NCI-H1694 treated with DMSO at 0.1 percent for 48 hours (cell line): ENCODE measurements at places on chromosomes 13 and 19.

- DNase-seq, result no peak
These were observed at the start of gene PPP1R12C for GRCh38 chr19:55116859-55117662. PPP1R12C (minus strand) TSS chr19:55117637; CDS start chr19:55117543, 94 bp downstream.

DNA sequence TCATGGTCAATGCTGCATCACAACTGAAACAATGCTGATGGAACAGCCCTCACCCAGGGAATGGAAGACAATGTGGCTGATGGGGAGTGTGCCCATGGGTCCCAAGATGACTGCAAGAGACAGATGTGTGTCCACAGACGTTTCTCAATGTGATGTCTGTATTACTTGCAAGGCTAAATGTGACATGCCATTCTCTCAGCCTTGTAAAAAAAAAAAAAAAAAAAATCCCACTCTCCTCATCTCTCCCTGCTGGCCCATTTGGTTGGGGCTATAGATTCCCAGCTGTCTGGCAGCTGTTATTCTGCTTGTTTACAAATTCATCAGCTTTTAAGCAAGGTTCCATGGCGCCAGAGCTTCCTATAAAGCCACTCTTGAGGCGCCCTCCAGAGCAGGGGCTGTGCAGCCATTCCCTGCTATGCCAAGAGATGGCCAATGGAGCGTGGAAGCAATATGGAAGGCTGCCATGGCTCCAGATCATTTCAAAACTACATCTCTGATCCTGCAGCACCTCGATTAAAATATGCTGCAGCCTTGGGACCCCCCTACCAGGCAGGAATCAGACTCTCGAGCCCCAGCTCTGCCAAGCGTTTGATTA, 294.8 kb downstream of the FOXO1 start:
- DNase-seq, result peak; percentile 97

- DNase-seq, result no peak
These were observed 9.5 kb upstream of the SUPT20H start for GRCh38 chr13:37068962-37069361.

DNA sequence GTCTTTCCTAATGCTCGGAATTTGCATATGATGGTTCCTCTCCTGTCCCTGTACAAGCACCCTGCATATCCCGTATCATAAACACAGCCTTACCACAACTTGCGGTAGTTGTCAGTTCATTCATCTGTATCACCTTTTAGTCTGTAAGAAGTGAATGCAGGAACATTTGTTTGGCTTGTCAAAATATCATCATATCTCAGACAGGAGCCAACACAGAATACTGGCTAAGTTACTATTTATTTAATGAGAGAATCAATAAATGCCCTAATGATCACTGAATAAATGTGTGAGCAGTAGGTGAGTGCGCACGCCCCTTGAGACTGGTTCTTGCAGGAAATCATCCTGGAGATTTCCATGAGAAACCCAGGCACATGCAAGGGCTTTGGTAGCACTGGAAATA, 182.8 kb downstream of the MYO16 start:
- no peak for DNase-seq

GRCh38 chr13:51158880-51159518, 47.9 kb upstream of the C13orf42 start:
- no peak for DNase-seq

DNA sequence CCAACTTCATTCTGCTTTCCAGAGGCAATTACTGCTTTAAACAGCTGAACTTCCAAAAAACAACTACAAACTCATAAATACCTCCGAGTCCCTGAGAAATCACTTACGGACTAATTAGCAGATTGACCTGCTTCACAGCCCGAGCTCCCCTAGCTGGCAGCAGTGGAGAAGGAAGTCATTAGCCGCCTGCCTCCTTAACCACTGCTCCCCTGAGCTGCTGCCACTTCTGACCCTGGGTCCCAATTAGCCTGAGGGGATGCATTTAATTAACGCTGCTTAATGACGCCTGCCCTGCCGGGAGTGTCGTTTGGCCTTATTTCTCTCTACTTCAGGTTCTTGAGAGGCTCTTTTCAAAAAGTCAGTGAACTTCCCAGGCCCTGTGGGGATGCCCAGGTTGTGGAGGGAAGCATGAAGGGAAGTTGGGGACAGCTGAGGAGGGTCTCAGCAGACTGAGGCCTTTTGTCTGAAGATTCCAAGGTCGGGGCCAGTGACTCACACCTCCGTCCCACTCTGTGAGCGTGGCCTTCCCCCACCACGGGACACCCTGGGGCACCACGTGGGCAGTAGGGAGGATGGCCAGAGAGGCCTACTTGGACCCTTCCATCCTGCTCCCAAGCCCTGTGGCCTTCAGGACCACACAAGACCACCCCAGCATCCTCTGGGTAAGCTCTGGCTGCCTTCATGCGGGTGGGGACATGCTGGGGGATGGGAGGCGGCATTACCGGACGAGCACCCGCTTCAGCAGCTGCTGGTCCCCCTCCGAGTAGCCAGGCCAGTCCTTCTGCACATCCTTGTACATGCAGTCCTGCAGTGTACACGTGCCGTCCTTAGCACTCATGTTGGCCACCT, 19.8 kb upstream of the ISYNA1 start:
- DNase-seq, result no peak

DNA sequence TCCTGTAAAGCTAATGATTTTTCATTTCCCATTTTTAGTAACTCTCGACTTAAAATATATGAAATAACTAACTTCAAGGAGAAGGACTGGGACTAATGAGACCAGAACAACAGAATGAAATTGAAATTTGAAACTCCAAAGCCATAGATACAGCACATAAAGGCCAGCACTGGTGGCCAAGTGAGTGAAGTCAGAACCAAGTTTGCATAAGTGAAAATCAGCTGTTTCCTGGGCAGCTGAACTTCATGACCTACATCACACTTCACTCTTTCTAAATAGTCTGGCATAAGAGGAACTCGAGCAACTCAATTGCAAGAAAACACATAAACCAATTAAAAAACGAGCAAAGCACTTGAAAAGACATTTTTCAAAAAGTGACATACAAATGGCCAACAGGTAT, 84.5 kb downstream of the DCLK1 start:
- DNase-seq, result no peak

GRCh38 chr19:19305066-19305465, 15.2 kb downstream of the SUGP1 start:
- DNase-seq, result no peak

DNA sequence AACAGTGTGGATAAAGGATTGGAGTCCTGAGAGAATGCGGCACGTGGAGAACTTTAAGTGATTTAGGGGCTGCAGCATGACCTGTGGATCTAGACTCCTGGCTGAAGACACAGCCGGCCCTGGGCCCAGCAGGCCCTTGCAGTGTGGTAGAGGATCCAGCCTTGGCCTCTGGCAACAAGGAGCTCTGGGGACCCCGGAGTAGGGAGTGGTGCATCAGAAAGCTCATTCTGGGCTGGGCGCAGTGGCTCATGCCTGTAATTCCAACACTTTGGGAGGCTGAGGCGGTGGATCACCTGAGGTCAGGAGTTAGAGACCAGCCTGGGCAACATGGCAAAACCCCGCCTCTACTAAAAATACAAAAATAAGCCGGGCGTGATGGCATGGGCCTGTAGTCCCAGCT, 76.0 kb downstream of the CHST8 start:
- DNase-seq, result no peak

DNA sequence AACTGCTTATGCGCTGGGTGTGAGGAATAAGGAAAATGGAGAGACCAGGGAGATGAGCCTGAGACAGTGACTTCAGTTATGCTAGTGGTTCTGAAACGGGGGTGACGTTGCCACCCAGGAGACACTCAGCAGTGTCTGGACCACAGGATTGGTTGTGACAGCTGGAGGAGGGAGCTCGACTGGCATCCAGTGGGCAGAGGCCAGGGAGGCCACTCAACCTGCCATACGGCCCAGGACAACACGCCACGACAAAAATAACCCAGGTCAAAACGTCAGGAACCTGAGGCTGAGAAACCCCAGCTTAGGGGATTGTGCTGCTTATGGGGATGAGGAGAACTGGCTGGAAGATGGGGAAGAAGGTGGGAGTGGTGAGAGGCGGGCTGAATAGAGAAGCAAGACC, 10.4 kb downstream of the ZSCAN5A start:
- DNase-seq, result no peak

GRCh38 chr13:25286308-25286968, 850 bp downstream of the MTMR6 start:
- DNase-seq, result peak; percentile 9

GRCh38 chr19:49767381-49767780, 580 bp downstream of the AP2A1 start:
- DNase-seq, result no peak

GRCh38 chr13:114211446-114212157, 23.1 kb upstream of the CDC16 start:
- DNase-seq, result no peak

DNA sequence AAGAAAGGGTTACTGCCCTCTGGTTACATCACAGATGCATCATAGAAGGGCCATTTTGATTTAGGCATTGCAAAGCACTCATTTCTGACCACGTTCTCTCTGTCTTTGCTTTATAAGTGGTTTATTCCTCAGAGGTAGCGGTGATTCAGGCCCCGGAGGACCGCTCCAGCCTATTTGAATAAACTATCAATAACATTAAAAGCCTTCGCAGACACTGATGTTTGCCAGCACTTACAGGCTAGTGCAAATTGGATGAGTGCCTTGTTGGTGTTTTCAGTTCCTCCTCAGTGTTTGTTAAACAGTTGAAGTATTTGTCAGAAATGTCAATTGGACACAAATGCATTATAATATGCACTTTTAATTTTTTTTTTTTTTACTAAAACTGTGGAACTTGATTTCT, 120.2 kb downstream of the RXFP2 start:
- no peak for DNase-seq

- no peak for DNase-seq
These were observed 158.6 kb upstream of the UFM1 start for GRCh38 chr13:38191016-38191415.

DNA sequence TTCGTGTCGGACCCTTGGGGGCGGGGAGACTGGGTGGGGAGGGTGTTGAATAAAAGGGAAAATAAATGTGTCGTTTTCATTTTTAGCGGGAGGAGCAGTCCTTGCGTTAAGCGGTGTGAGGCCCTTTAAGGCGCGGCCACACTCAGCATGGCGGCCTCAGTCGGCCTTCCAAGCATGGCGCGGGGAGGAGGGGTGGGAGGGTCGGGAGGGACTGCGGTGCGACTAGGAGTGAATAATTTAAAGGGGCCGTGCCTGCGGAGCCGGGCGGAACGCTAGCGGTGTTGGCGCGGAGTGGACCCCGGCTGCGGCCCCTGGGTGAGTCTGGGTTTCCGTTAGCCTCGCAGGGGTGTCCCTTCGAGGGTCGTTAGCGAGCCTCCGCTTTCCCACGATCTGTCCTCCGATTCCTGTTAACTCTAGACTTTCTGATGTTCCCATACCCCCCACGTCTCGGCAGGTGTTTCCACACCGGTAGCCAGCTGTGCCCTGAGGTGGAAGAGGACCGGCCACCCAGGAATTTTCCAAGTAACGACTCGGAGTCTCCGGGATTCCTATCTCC, 1.5 kb upstream of the PNPLA6 start:
- DNase-seq, result peak; percentile 45
